Mammary epithelial cell (primary cell): ENCODE measurements at places on chromosomes 2 and 18. TPM values are rescaled to one million over a fixed set of nuclear protein-coding genes. Genes with fewer than 3 reads are reported as not detected.

The WDR33 gene
- 31.5 TPM for total RNA-seq

The HAAO gene
- total RNA-seq: not detected in 2 replicates

The NCKAP5 gene
- total RNA-seq: 9.3 TPM

The MC2R gene
- not detected in 2 replicates for total RNA-seq

The DOCK10 gene
- total RNA-seq: 1.6 and 5.1 TPM in 2 replicates

The LPIN2 gene
- 9.9 and 14.0 TPM in 2 replicates for total RNA-seq

The PPP4R1 gene
- total RNA-seq: 89.7 TPM

The ASTL gene
- 0.33 TPM for total RNA-seq

The CDK15 gene
- 5.7 TPM for total RNA-seq

The CYTIP gene
- not detected for total RNA-seq

The ACTR3 gene
- 261 TPM for total RNA-seq
